Right lung (tissue), 10 donors: ENCODE measurements at places on chromosomes 4 and X. TPM values are rescaled to one million over a fixed set of nuclear protein-coding genes. Genes with fewer than 3 reads are reported as not detected.
A peak's percentile ranks its signal among the peaks of the same experiment; 100 is the strongest.

The USP51 gene
- 9.5 TPM for polyA plus RNA-seq

The CXCR3 gene
- 0.37 TPM for polyA plus RNA-seq

The F9 gene
- not detected for polyA plus RNA-seq

The TENT5D gene
- polyA plus RNA-seq: 0.04 TPM

- DNase-seq: no peak
Observed at GRCh38 chr4:138312536-138312911, 70.4 kb upstream of the SLC7A11 start.

GRCh38 chr4:5158825-5159224, 107.5 kb downstream of the STK32B start:
- DNase-seq: no peak

DNA sequence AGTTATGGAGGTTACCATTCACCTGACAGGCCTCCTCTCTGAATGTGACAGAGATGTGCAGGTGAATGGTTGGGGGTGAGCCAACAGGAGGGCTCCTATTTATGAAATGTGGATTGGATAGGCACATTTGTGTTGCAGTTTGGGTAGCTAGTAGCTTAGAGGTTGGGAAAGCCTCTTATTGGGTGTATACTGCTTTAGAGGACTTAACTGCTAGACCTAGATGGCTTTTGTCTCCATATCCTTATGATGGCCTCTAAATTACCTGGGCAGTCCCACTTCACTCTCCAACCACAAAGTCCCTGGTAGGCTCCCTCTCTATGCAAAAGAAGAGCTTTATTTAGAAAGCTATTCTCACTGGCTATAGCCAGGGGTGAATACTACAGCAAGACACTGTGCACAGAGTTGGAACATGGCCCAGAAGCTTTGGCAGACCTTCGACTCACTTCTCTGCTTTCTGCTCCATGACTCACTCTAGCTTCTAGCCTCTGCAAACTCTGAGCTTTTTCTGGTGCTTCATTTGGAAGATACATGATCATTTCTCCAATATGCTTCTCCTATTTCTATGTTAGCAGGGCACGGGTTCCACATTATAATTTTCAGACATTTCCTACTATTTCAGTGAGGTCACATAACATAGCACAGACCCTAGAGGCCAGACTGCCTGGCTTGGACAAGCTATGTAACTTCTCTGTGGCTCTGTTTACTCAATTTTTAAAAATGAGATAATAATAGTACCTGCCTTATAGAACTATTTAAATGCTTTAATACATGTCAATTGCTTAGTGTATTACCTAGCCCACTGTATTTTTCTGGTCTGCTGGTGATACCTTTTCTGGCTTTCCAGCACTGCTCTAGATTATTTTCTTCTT, 6.0 kb upstream of the VGLL1 start:
- peak; percentile 64 for DNase-seq

DNA sequence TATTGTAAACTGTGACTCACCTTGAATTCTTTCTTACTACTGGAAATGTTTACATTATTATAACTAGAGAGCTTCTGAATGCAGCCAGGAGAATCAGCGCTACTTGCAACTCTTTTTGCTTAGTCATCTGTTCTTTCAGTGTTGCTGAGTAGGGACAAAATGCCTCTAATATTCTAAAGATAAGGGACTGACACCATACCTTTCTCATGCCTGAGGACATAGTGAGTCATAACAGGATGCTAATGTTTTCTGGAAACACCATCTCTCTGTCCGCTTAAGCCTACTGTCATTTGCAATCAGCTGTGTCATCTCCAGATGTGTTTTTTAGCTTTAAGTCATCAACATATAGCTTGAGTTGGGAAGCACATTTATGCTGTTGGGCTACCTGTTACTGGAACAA, 108.3 kb downstream of the QRFPR start:
- no peak for DNase-seq

- DNase-seq: no peak
Observed at GRCh38 chr4:143019351-143019750, 165.4 kb upstream of the USP38 start.

DNA sequence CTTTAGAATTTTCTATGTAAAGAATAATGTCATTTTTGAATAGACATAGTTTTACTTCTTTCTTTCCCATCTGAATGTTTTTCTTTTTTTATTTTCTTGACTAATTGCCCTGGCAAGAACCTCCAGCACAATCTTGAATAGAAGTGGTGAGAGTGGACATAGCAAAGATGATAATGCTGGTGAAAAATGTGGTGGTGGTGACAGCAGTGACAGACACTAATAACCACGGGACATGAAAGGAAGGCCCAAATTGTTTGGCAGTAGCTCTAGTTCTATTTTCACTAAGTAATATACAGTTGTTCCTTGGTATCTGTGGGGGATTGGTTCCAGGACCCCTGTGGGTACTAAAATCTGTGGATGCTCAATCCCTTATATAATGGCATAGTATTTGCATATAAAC, 29.6 kb downstream of the C4orf54 start:
- no peak for DNase-seq

- DNase-seq: no peak
Observed at GRCh38 chr4:88705805-88706492, 8.3 kb upstream of the NAP1L5 start.
